ENCODE measurements at places on chromosomes 3 and 15. TPM values are rescaled to one million over a fixed set of nuclear protein-coding genes. Genes with fewer than 3 reads are reported as not detected.
A peak's percentile ranks its signal among the peaks of the same experiment; 100 is the strongest.

DNA sequence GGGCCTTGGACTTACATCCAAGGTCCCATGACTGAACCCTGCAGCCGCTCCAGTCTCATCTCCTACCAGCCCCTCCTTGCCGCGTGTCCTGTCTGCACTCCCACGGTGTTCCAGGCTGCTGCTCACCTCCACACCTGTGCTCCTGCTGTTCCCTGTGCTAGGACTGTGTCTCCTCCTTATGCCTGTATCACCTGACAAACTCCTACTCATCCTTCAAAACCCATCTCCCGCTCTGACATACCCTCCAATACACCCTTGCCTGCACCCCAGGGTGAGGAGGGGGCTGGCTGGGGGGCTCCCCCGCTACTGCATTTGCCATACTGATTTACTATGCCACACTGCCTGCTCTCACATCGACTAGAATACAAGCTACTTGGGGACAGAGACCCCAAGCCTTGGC lies 53.6 kb downstream of the CYP11A1 start:
- DNase-seq = no peak

DNA sequence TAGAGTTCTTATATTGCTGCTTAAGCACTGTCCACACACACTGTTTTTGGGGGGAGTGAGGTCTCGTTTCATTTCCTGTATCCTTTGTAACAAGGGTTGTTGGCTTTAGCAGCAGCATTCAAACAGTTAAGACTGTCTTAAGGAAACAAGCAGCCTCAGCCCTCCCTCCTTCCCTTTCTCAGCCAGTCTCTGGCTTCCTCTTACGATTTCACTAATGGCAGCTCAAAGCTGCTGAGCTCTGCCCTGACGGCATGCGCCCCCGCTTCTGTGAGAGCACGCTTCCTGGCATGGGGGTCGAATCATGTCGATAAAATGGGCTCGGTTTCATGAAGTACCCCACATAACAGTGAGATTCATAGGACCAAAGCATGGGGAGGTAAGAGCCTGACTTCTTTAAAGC lies 105.0 kb downstream of the KLHL25 start:
- DNase-seq = peak; percentile 41

- no peak for DNase-seq
Measured at GRCh38 chr3:172591876-172592771, 68.9 kb upstream of the TNFSF10 start.

DNA sequence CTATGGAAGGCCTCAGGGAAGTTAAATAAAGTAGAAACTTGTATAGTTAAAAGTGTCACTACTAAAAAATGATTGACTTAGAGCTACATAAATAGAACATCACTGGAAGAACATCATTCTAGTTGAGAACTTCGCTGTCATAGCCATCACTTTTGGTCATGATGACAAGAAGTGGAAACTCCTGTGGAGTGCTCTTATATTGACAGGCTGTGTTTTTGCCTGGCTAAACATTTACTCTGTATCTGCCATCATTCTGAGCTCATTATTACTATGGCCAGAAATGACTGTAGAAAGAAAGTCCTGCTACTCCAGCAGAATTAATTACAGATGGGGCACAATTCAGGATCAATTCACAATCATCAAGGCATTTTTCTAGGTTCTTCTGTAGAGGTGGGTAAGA lies 165.1 kb upstream of the GOLIM4 start:
- DNase-seq = no peak

The CSTA gene
- 1.3 TPM for total RNA-seq

All from left colon (tissue), 2 donors.